ENCODE measurements at places on chromosomes 12 and 14. TPM values are rescaled to one million over a fixed set of nuclear protein-coding genes. Genes with fewer than 3 reads are reported as not detected.

DNA sequence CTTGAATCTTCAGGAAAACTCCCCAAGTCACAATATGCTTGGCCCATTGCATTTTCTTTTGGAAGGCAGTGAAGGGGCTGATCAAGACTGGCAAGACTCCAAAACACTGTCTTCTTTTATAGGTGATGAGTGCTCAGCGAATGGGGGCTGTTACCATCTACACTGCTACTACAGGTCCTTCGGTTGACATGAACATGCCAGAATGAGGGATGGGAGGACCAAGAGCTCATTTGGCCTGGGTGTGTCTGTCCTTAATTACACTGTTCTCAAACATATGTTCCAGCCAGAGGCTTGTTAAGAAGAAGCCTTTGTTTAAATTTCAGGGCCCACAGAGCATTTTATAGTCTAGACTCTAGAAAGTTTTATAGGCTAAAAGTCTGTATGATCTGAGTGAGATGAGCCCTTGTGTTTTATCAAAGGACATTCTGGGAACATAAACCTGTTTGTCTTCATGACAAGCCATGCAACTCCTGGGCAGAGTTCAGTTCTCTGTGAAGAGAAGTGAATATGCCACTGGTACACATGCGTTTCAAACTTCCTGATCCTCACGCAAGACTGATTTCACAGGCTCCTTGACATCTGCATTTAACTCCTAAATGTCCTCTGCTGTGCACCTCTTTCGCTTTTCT, 4.7 kb upstream of the FAM234B start:
- H3K27me3 ChIP-seq = no peaks in the 10 kb centered on the region
- no peak overlapping the region for H3K4me3 ChIP-seq
- peaks cover 4% of the 10 kb centered on the region for H3K4me1 ChIP-seq

Gene MDP1
- total RNA-seq = 47.9 TPM

Gene GALNT8
- total RNA-seq = 0.61 TPM

DNA sequence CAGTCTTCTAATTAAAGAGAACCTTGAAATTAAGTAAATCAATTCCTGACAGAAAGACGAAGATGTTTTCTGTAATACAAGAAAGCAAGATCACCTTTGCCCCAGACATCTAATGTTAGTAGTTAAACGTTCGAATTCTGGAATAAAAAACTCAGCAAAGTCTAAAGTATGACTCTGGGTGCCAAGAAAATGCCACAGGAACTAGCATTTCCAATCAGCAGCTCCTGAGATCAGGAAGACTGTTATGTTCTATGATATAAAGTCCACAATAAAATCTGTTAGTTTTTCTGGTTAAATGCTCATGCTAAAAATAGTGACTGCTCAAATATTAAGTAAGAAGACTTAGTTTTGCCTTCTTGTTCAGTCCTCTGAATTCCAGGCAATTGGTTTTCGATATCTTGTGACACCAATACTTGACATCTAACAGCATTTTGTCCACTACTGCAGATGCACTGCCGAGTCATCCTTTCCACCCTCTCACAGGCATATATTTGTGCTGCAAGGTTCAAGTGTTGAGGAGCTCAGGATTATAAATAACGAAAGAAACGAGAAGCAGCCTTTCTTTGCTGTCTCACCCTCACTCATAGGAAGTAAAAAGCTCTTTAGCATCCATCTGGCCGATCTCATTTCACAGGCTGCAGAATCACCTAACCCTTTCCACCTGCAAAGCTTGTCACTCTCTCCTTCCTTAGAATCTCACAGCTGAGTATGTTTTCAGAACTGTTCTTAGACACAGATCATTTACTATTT, 32.0 kb downstream of the SSH1 start:
- peak overlapping the region; percentile 18 for H3K27ac ChIP-seq
- H3K27me3 ChIP-seq = no peaks in the 10 kb centered on the region
- H3K4me3 ChIP-seq = no peak overlapping the region
- peaks cover 3% of the 10 kb centered on the region for H3K4me1 ChIP-seq
- H3K36me3 ChIP-seq = peaks cover 13% of the 10 kb centered on the region

- H3K4me3 ChIP-seq = no peak overlapping the region
- H3K27me3 ChIP-seq = no peaks in the 10 kb centered on the region
- H3K27ac ChIP-seq = no peak overlapping the region
Measured at GRCh38 chr12:128025589-128026245, 241.3 kb upstream of the TMEM132C start.
